ENCODE measurements at places on chromosomes 13 and 19.

- peak; percentile 20 for DNase-seq
Observed at GRCh38 chr13:20358022-20358421, 125.9 kb upstream of the GJB6 start.

DNA sequence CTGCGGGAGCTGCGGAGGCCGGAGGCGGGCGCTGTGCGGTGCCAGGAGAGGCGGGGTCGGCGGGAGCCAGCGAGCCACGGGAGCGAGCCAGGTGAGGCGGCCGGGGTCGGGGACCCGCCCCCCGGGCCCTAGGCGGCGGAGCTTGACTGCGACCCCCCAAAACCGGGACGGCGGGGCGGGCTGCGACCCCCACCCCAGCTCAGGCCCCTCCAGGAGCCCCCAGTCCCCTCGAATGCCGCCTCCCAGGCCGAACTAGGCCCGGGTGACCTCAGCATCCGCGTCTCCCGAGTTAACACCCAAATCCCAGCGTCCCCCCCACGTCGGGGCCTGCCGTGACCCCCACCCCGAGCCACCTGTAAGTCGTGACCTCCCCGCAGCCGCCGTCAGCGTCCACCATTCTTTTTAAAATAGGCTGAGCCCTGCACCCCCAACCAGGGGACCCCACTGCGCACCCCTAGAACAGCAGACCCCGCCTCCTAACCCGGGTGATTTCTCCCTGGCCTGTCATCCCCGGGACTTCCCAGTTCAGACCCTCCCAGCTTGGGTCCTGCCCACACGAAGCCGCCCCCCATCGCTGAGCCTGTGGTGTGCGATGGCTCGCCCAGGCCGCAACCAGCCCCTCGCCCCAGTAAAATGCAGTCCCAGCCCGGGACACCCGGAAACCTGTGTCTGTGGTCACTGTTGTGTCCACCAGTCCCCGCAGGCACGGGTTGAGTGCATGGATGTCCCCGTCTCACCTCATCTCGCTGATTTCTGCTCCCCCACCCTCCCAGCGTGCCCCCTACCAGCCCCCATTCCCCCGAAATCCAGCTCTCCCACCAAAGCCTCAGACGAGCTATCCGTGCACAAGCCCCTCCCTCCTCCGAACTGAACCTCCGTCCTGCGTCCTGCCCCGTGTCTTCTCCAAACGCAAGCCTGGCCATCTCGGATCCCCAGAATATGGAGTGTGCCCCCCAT is 551 bp downstream of the FZR1 start:
- DNase-seq: no peak

DNA sequence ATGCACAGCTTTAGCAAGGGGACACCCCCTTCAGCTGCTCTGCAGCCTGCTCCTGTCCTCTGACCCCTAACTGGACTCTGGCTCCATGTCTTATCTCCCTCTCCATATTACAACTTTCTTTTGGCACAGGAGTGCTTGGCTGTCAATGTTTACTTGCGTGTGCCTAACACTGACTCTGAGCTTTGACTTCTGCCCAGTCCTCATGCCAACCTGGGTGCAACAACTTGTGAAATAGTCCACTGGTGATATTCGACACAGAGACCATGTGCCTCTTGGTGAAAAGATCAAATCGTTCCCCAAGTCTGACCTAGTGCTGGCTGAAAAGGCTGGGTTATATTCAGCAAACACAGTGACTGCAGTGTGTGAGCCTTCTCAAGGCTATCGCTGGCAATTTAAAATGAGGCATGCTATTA is 34.1 kb upstream of the KLF12 start:
- no peak for DNase-seq

DNA sequence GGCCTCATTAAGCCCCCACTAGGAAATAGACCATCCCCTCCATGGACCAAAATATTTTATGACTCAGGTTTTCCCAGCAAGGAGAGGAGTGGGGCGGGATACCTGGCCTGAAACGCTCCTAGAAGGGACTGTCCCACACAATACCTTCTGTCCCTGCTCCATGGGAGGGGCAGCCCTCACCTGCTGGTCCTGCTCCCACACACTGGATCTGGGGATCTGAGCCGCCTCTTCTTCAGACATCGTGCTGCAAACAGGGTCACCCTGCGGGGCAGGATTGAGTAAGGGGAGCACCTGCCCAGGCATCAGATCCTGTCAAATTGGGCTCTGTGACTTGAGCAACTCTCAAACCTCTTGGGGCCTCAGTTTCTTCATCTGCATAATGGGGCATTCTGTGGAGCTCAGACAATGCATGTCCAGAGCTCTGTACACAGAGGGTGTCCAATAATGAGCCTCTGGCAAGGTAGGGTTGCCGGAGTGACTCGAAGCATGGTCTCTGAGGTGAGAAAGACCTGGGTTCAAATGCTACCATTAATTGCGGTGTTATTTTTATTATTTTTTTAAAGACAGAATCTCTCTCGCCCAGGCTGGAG is 1.1 kb downstream of the PLIN5 start:
- DNase-seq: no peak

DNA sequence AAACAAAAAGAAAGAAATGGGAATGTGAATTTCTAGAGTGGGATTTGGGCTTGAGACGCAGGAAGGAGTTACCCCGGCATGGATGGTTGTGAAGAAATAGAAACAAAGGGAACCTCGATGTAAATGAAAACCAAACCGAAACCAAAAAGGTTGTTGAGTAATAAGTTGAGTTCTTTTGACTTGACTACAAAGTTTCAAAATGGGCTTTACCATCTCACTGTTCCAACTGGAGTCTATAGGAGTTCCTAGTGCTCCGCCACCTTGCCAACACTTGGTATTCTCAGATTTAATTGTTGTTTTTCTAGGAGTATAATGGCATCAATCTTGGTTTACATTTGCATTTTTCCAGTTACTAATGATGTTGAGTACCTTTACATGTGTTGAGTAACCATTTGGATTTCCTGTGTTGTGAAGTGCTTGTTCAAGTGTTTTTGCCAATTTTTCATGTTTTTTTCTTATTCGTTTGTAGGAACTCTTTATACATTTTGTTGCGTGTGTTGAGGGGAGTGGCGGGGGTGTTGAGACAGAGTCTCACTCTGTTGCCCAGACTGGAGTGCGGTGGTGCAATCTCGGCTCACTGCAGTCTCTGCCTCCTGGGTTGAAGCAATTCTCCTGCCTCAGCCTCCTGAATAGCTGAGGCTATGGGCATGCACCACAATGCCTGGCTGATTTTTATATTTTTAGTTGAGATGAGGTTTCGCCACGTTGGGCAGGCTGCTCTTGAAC is 9.2 kb downstream of the UBE2S start:
- no peak for DNase-seq

GRCh38 chr13:50711131-50711815 is 132.2 kb downstream of the DLEU7 start:
- no peak for DNase-seq

- no peak for DNase-seq
Observed at GRCh38 chr19:12868540-12869112, 12.6 kb downstream of the DNASE2 start.

DNA sequence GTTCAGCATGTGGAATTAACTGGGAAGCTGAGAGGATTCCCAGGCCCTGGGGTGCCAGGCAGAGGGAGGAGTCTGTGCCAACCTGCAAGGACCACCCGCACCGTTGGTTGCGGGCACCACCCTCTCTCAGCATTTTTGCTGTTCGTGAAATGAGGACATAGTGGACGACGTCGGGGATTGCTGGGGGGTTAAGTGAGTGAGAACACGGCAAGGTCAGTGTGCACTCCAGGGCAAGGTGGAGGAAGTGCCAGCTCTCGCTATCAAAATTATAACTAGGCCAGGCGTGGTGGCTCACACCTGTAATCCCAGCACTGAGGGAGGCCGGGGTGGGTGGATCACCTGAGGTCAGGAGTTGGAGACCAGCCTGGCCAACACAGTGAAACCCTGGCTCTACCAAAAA is 2.2 kb downstream of the FXYD3 start:
- DNase-seq: no peak

DNA sequence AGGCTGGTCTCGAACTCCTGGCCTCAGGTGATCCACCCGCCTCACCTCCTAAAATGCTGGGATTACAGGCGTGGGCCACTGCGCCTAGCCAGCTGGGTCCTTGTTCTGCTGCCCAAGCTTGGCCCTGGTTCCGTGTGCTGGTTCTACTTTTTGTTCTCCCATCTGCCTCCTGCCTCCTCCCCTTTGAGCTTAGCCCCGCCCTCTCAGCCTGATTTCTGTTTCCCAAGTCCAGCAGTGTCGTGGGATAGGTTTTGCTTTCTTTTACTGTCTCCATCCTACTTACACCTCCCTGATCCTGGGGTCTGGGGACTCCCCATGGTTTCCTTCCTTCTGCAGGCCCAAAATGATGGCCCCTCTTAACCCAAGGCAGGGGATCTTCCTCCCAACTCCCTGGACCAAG is 2.4 kb downstream of the BLOC1S3 start:
- no peak for DNase-seq

DNA sequence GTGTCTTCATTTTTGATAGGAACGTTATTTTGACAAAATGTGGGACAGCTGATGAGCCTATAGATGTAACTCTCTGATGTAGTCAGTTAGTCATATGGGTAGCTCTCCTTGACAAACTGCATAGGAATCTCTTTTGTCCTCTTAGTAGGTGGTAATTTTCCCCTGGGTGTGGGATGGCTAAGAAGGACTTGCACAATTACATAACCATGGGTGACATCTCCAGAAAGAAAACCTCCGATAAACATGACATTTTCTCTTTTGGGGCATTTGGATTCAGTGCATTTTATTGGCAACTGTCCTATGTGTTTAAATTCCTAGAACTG is 41.8 kb downstream of the IGFL3 start:
- DNase-seq: no peak

- no peak for DNase-seq
Observed at GRCh38 chr19:1851654-1852580, 3.6 kb upstream of the REXO1 start.

DNA sequence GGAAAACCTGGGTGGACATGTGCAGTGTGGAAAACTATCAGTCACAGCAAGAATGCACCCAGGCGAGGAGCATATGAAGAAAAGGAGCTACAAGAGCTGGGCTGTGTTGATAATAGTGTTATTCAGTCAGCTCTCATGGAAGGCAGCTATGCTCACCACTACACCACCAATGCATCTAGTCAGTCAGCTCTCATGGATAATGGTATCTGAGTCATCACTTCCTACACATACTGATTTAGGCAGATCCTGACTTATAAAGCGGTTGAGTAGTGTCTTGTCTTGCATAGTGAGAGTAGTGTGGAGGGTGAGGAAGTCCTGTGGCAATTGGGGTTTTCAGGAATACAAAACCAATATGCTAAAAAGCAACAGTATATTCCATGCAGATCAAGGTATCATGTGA is 9.1 kb upstream of the ZNF160 start:
- peak; percentile 49 for DNase-seq

DNA sequence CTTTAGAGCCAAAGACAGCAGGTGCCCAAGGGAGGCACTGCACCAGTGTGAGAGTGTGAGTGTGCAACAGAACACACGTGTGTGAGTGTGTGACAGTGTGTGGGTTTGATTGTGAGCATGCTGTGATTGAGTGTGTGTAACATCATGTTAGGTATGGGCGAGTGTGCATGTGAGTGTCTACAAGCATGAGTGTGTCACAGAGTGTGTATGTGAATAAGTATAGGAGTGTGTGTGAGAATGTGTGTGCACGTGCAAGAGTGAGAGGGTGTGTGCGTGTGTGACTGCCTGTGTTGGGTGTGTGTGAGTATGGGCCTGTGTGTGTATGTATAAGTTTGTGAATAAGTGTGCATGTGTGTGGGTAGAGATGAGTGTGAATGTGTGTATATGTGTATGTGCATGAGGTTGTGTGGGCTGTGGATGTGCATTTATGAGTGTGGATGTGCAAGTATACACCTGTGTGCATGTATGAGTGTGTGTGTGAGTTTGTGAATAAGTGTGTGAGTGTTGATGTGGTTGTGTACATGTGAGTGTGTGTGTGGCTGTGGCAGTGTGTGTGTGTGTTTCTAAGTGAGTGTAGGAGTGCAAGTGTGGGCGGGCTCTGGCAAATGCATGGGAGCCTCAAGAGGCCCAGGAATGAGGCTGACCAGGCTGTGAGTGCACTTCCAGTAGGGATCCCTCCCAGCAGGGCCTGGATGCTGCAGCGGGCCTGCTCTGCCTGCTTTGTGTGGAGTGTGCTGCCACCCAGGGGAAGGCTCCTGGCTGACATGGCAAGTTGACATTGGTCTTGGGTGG is 198.4 kb downstream of the COL4A1 start:
- peak; percentile 44 for DNase-seq

- no peak for DNase-seq
Observed at GRCh38 chr13:31920727-31921100, 110.9 kb upstream of the FRY start.

GRCh38 chr19:294946-295686 is 3.9 kb upstream of the PLPP2 start:
- no peak for DNase-seq

- DNase-seq: no peak
Observed at GRCh38 chr13:104021806-104022397, 955.7 kb upstream of the SLC10A2 start.

DNA sequence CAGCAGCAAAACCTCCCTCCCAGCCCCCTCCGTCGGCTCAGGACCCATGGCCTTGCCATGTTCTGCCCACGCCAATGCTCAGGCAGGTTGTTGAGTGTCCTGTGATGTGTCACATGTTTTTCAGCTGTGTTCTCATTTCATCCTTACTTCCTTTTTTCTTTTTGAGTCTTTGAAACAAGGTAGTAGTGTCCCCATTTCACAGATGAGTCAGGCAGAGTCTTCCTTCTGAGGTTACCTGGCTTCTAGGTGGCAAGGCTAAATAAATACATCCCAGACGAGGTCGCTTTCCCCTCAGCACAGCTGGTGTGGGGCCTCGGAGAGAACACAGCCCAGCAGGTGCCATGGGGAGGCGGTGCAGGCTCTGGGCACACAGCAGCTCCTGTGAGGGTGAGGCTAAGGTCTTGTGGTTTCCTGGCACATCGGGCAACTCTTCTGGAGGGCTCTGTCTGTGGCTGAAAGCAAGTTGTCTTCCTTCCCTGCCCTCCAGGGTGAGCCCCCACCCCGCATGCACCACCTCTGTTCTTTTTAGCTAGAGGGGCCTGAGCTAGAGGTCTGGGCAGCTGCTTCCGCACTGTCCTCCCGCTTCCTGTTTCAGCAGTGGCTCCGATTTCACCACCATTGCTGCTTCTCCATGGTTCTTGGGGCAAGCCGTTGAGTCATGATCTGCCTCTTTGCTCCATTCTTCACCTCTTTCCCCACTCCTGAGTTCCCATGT is 15.1 kb downstream of the PRAM1 start:
- no peak for DNase-seq
